ENCODE measurements at places on chromosomes 11 and 22.

- no peak for DNase-seq
Measured at GRCh38 chr11:67601098-67601497, 5.6 kb upstream of the NDUFV1 start.

DNA sequence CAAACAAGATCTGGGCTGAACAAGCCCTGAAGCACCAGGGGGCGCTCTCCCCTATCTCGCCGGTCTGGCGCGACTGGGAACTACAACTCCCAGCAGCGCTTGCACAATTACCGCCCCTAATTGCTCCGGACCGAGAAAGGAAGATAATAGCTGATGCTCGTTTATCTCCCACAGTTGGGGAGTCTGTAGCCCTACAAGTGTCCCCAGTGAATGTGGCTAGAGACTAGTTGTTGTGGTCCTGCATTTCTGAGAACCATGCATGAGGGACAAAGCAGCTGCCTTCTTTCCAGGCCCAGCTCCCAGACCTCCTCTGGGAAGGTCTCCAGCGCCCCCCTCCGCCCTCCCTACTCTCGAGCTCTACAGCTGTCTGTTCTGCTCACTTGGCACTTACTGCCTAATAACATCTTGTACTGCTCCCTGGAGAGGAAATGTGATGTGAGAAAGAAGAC lies 34.4 kb downstream of the NRXN2 start:
- no peak for DNase-seq

DNA sequence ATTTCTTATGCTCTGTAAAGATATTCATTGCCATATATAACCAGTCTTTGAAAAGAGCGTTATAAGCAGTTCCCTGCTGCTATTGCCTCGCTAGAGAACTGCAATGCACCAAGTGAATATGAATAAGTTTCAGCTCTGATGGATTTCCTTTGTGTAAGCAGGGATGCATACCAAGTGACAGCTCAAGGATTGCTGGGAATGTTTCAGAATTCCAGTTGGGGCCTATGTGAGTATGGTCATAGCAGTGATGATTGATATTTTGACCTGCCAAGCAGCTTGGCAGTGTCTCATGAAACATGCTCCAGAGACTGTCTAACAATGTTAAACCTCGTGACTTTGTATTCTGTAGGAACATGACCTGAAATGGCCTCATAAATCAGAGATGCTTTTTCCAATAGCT lies 312.6 kb downstream of the C11orf87 start:
- no peak for DNase-seq

DNA sequence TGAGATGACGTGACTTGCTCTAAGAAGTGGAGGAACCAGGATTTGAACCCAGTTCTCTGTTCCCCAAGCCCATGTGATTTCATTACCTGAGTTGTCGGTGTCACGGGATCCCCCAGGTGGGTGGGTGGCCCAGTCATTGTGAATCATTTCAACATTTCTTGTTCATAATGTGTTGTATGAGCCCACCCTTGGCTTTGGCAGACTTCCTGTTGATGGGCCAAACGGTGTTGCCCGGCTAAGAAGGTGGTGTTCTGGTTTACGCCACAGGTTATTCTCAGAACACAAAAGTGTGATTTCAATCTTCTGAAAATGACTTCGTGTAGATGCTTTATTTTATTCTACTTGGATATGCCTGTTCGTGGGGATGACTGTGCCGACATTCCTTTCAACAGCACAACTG lies 21.6 kb upstream of the ST14 start:
- DNase-seq, result no peak

GRCh38 chr11:125074511-125075241 lies 11.6 kb downstream of the SLC37A2 start:
- DNase-seq, result no peak

DNA sequence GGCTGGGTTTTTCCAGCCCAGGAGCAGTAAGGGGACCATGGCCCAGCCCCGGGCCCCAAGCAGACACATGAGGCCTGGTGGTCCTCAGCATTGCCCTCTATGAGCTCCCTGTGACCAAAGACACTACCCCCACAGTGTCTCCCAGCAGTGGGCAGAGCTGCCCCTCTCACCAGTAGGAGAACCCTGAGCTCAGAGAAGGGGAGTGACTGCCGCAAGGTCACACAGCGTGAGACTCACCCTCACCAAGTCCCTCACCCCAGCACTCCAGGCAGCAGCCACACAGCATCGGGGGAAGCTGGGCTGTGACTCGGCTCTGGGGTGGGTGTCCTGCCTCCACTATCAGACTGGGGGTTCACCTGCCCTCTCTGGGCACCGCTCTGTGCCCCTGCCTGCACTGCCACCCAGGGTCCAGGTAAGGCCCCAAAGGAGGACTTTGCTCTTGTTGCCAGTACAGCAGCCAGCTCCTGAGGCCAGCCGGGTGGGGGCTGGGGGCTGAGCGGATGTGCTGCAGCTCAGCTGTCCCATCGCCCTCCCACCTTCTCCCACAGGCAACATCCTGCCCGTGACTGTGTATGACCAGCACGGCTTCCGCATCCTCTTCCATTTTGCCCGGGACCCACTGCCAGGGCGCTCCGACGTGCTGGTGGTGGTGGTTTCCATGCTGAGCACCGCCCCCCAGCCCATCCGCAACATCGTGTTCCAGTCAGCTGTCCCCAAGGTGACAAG lies 7.9 kb upstream of the SH3BP1 start:
- DNase-seq, result no peak

GRCh38 chr11:100790073-100790472 lies 103.0 kb downstream of the ARHGAP42 start:
- no peak for DNase-seq

- DNase-seq, result no peak
Measured at GRCh38 chr22:22386602-22387385, 121.7 kb downstream of the ZNF280B start.

GRCh38 chr11:30254307-30255298 lies 23.8 kb downstream of the FSHB start:
- no peak for DNase-seq

- no peak for DNase-seq
Measured at GRCh38 chr22:25645964-25646363, 81.5 kb downstream of the GRK3 start.

Measured in esophagus squamous epithelium (tissue), 5 donors.